ENCODE measurements at places on chromosomes 6 and 20. TPM values are rescaled to one million over a fixed set of nuclear protein-coding genes. Genes with fewer than 3 reads are reported as not detected.

The TGM2 gene
- 33.3 TPM for total RNA-seq

The SNRNP48 gene
- 11.0 TPM for total RNA-seq

The SLC17A3 gene
- not detected for total RNA-seq

The KCNS1 gene
- 0.17 TPM for total RNA-seq

The GSTA3 gene
- total RNA-seq, result not detected

The CCN2 gene
- total RNA-seq, result 39.7 TPM

The FLRT3 gene
- total RNA-seq, result 2.7 TPM

The NRSN1 gene
- not detected for total RNA-seq

The HNF4A gene
- 237 TPM for total RNA-seq

The BPIFB2 gene
- total RNA-seq, result not detected

DNA sequence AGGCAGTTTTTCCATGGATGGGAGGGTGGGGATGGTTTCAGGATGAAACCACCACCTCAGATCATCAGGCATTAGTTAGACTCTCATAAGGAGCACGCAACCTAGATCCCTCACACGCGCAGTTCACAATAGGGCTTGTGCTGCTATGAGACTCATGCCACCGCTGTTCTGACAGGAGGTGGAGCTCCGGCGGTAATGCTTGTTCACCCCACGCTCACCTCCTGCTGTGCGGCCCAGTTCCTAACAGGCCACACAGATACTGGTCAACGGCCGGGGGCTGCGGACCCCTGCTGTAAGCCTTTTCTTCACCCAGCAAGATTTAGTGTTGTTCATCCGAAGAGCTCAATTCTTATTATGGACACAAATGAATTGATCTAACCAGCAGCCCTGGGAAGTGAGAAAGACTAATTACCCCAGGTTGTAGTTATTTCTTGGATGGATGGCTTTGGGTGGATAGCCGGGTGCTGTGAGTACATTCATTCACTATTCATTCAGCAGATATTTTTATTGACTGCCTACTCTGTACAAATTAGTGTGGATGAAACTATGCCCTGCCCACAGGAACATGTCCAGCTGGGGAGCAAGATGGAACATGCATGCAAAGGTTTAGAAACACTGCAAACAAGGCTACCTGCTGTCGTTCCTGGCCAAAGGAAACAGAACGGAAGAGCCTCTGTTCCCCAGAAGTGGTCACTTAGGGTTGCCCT lies 57.2 kb downstream of the RIOK1 start:
- no peak for DNase-seq

GRCh38 chr20:8150591-8150990 lies 18.5 kb downstream of the PLCB1 start:
- DNase-seq, result no peak

DNA sequence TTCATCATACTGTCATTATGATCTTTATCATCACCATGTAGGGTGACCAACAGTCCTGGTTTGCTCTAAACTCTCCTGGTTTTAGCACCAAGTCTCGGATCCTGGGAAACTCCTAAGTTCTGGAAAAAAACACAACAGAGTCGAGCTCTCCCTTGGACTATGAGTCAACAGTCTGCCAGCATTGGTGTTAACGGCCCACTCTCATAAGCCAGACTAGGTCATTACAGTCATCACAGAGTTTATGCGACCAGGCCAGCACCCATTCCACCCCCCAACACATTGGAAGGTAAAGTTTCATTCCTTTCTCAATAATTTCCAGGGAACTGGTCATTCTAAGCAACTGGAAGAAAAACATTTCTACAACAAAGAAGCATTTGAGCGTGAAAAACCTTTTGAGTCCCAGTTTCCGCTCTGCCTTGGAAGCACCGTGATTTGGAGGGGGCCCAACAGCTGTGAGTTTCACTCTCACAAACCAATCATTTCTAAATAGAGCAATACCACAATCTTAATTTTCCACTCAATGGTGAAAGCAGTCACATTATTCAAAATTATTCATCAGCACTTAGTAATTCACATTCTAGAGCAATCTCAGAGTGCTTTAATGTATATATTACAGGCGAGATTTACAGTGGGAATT lies 445.0 kb downstream of the CDH26 start:
- DNase-seq, result no peak

DNA sequence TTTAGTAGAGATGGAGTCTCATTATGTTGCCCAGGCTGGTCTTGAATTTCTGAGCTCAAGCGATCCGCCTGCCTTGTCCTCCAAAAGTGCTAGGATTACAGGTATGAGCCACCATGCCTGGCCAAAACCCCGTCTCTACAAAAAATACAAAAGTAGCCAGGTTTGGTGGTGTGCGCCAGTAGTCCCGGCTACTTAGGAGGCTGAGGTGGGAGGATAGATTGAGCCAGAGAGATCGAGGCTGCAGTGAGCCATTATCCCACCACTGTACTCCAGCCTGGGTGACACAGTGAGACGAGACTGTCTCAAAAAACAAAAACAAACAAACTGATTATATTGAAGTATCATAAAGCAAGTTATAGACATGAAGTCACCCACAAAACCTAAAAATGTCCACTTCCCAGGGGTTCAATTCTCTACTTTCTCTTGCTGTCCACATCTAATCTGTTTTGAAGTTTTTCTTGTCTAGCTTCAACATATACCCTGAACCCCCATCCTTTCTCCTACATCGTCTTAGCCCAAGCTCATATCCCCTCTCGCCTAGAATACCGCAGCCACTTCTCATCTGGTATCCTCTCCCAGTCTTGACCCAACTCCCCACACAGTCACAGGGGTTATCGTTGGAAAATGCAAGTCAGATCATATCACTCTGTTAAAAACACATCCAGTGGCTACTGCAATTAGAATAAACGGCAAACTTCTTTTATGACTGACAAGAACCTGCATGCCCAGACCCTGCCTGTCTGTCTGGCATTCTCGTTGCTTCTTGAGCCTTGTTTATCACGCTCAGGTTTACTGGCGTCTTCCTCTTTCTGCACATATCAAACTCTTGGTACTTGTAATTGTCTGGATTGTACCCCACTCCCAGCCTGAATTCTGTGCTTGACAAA lies 20.1 kb upstream of the NCOA3 start:
- DNase-seq, result no peak

DNA sequence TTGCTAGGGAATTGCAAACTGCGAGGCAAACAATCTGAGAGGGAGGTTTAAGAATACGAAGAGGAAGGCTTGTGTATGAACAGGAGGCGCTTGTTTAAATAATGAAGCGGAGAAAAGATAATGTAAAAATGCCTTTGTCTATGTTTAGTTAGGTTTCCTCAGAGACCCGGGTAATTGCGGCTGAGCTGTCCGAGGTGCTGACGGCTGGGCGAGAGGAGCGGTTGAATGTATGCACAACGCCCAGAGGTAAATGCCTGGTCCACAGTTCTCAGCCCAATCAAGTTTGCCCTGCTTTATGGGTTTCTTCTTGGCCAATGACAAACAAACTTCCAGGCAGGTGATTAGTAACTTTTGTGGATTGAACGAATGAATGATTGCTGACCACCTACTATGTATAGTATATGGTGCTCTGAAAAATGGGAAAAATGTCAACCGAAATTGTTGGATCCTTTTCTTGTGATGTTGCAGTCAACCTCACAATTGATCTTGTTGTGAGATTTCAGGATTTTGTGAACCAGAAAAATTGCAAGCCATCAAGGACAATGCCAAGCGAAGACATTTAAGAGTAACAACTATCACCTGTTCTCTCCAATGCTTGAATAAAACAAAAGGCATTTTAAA lies 38.3 kb upstream of the SLC32A1 start:
- no peak for DNase-seq

DNA sequence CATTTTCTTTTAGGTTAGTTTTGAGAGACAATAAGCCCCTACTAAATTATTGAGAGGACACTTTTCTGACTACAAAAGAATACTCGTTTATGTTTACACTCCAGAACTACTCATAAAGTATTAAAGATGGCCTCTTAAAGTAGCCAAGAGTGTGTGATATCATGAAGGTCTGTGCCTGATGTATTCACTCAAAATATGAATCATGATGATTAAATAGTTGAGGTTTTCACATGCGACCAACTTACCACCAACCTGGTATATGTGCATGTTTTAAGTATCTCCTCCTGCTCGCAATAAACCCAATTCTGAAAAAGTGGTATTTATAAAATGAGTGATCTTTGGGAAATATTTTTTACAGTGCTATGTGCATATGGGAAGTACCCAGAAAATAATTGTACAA lies 43.9 kb downstream of the IL20RA start:
- no peak for DNase-seq

DNA sequence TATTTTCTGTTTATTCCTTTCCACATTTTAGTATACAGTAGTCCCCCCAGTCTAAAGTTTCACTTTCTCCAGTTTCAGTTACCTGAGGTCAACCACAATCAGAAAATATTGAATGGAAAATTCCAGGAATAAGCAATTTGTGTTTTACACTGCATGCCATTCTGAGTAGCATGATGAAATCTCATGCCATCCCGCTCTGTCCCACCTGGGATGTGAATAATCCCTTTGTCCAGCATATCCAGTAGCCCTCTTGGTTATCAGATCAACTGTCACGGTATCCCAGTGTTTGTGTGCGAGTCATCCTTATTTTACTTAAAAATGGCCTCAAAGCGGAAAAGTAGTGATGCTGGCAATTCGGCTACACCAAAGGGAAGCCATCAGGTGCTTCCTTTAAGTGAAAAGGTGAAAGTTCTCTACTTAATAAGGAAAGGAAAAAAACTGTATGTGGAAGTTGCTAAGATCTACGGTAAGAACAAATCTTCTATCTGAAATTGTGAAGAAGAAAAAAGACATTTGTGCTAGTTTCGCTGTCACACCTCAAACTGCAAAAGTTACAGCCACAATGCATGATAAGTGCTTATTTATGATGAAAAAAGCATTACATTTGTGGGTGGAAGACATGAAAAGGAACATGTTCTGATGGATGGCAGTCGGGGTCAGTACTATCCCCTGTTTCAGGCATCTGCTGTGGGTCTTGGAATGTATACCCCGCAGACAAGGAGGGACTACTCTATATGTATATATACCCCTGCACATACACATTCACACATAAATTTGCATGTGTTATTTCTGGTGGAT lies 11.3 kb downstream of the NOX3 start:
- no peak for DNase-seq

- DNase-seq, result no peak
These were observed 143.8 kb downstream of the ERMARD start for GRCh38 chr6:169895000-169895759.

DNA sequence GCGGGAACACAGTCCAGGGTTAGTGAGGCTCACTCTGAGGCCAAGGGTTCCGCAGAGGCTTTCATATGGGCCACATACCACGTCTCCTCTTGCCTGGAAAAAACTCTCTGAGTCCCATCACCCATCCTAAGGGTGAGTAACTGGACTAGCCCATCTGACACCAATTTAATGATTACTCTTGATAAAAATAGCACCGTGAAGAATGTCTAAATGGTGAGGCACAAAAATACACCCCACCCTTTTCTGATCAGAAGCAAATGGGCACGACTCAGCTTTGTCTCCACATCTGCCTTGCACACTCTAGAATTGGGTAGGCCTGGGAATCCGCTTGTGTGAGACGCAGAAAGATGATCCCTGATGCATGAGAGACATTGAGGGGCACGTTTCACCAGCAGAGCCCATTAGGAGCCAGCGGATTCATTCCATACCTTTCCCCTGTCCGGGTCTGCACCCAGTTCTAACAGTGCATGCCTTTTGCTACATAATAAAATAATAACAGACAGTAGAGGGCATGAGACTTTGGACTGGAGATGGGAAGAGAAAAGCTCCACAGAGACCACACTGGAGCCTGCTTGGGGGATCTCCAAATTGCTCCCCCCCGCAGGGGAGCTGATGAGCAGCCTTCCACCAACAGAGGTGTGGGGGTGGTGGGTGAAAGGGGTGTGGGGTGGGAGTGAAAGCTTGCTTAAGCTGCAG lies 110.0 kb upstream of the KCNK16 start:
- DNase-seq, result no peak

Data from mucosa of descending colon (tissue), 3 donors.